Retinal pigment epithelial cell (primary cell): ENCODE measurements at places on chromosomes 5 and 9.

- no peak for DNase-seq
Measured at GRCh38 chr9:17609312-17610005, 30.6 kb downstream of the SH3GL2 start.

DNA sequence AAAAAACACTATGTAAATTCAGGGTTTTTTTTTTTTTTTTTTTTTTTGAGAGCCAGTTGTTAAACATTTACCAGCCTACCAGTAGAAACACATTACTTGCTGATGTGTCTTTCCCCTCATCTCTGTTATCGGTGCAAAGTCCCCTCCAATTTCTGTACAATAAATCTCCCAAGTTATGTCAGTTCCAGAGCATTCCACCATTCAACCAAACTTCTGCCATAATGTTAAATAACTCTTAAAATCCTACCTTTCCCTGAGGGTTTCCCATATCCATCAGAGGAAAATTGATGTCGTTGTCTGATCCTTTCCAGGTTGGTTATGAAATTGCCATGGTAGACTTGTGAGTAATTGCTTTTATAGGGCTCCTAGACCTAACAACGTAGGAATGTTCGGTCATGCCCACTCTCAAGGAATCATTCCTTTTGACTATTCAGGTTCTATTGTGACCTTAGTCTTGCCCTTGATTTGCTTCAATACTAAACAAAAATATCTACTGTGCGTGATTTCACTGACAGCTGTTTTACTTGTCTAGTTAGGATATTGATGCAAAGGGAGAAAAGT is 5.6 kb upstream of the PPP2R2B start:
- no peak for DNase-seq

- no peak for DNase-seq
Measured at GRCh38 chr9:33167972-33168461, 881 bp upstream of the B4GALT1 start.

- no peak for DNase-seq
Measured at GRCh38 chr9:93123561-93124283, 10.3 kb downstream of the NINJ1 start.

GRCh38 chr5:72096602-72097188 is 10.6 kb upstream of the MAP1B start:
- no peak for DNase-seq

- DNase-seq = no peak
Measured at GRCh38 chr5:39411061-39411460, 13.7 kb downstream of the DAB2 start.

GRCh38 chr9:18452276-18452675 is 21.7 kb upstream of the ADAMTSL1 start:
- no peak for DNase-seq

GRCh38 chr5:64811050-64811640 is 42.4 kb downstream of the CWC27 start:
- DNase-seq = peak; percentile 20

DNA sequence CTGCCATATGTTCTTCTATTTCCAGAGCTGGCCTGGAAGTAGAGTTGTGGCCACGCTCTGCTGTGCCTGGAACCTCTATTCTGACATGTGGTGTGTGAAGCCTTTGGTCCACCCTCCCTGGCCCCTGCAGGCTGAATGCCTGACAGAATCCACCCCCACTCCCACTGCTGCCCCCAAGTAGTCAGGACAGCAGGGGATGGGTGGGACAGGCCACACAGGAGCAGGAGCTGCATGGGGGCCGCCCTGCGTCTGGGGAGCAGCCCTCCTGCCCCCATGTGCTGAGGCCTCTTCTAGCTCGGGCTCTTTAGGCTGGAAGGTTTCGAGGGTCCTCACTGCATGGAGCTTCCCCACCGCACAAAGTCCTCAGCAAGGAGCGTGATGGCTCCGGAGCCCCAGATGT is 32.6 kb upstream of the IRX4 start:
- no peak for DNase-seq

DNA sequence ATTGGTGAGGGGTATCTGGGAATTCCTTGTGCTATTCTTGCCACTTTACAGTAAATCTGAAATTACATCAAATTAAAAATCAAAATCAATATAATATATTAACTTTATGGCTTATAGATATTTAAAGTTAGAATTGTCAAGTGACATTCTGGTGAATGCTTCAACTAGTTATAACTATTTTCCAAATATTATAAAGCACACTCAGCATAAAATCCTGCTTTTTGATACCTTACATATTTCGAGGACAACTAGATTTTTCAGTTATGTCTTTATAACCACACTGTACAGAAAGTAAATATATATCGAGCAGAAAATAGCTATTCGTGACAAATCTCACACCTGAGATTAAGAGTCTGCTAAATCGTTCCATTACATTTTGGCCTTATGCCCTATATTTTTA is 210.2 kb downstream of the PDE4D start:
- no peak for DNase-seq

GRCh38 chr5:151274666-151275065 is 21.7 kb downstream of the GM2A start:
- DNase-seq = no peak

- no peak for DNase-seq
Measured at GRCh38 chr5:102483736-102484135, 15.1 kb downstream of the SLCO6A1 start.

- DNase-seq = no peak
Measured at GRCh38 chr5:176418251-176418650, 1.9 kb upstream of the CLTB start.

DNA sequence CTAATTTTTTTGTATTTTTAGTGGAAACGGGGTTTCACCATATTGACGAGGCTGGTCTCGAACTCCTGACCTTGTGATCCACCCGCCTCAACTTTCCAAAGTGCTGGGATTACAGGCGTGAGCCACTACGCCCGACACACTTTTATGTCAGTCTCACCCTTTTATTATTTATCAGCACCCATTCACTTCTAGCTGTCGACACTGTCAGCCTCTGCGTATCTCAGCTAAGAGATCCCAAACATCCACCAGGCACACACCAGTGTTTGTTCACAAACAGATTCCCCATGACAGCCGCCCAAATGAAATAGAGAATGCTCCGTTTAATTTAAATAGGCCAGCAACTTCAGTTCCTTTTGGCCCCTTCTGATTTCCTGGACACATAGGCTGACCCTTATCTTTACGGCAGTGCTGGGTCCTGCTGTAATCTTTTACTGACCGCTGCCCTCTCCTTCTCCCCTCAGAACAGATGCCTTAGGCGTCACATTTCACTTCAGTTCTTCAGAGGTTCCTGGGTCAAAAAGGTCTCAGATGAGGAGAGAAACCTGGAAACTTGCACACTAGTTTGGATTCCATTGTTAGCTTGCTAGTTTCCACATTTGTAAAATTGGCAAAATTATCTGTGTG is 43.1 kb upstream of the CKMT2 start:
- DNase-seq = no peak

DNA sequence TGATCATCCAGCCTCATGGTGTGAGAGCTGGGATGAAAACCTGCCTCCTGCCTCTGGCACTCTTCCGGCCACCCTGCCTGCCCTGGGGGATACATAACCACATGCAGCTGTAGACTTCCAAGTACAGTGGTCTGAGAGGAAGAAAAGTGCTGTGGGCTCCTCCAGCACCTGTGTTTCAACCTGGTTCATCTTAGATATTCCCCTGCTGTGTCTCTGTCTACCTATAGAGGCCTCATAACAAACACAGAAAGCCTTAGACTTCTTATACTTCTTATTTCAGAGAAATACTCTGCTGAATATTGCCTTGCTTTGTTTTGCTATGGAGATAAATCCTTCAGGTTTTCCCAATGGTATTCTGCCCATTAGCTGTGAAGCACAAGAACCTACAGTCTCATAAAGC is 19.6 kb upstream of the TNFAIP8 start:
- DNase-seq = no peak

DNA sequence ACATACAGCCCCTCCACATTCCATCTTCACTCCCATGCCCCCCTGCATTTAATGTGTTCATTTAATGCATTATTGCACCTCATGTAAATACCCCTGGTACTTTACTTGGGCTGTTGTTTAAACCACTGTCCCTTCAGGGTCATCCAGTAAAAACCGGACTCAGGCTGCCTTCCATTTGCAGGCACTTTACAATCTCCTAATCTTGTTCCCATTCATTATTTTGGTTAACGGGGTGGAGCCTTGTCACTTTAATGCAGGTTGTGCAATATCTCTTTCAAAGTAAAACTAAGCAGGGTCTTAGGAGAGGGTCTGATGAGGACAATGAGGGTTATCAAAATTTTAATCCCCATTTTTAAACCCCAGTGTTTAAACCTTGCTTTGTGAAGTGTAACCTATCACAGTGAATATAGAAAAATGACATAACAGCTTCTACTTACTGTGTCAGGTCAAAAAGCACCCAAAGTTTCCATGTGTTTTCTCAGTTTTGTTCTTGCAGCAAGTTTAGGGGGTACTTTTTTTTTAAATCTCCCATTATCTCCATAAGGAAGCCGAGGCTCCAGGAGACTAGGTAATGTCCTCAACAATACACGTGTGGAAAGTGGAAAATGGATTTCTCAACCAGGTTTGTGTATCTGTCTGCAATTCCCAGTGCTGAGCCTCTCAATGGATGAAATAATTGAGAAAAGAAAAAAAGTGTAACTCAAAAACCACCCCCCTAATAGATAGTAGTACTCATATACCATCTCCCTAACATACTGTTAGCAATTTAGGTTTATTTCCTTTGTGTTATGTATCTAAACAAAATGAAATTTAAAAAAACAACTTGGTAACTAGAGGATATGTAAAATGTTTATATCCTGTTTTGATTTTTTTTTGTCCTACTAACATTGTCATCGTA is 54.2 kb upstream of the SPRY4 start:
- no peak for DNase-seq

DNA sequence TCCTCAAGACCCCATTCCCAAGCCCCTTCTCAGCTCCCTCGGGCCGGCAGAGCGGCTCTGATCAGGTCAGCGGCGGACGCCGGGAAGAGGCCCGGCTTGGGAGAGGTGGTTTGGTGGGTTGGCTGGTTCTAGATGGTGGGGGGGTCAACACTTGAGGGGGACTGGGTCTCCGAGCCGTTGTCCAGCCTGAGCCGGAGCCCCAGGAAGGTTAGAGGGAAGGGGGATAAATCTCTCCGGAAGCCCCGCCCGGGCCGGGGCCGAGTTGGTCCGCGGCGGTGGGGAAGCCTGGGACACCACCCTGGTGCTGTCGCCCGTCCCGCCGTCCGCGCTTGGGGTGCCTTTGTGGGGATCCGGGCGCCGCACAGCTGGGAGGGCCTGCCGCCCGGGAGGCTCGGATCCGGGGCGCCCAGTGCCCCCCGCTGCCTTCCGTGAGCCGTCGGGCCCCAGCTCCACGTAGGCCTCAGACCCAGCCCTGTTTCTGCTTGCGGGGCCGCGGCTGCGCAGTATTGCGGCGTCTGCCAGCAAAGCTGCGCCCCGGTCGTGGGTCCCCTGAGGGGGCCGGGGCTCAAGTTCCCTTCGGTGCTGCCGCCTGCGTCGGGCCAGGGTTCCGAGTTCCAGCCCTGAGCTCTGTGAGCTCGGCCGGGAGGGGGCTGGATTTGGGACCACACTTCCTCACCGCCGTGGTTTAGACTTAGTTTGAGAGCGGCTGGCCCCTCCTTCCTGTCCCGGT is 542 bp upstream of the TRIM52 start:
- no peak for DNase-seq

DNA sequence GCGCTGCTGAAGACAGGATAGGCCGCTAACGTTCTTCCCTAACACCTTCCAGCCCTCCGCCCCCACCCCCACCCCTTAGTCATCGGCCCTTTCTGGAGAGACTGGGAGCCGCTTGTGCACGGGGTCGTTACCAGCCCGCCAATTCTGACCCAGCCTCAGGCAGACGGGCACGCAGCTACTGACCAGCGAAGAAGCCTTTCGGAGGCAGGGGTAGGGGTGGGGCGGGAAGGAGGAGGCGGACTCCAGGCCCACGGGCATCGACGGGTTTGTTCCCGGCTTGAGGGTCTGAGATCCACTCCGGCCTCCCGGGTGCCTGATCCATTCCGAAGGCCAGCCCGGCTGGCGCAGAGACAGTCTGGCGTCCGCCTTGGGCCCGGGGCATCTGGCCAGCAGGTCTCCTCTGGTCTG is 729 bp upstream of the HAND1 start:
- DNase-seq = no peak
